ENCODE measurements at places on chromosomes 5 and 9. TPM values are rescaled to one million over a fixed set of nuclear protein-coding genes. Genes with fewer than 3 reads are reported as not detected.

- no peak for DNase-seq
Measured at GRCh38 chr5:5409151-5409810, 13.2 kb upstream of the ICE1 start.

DNA sequence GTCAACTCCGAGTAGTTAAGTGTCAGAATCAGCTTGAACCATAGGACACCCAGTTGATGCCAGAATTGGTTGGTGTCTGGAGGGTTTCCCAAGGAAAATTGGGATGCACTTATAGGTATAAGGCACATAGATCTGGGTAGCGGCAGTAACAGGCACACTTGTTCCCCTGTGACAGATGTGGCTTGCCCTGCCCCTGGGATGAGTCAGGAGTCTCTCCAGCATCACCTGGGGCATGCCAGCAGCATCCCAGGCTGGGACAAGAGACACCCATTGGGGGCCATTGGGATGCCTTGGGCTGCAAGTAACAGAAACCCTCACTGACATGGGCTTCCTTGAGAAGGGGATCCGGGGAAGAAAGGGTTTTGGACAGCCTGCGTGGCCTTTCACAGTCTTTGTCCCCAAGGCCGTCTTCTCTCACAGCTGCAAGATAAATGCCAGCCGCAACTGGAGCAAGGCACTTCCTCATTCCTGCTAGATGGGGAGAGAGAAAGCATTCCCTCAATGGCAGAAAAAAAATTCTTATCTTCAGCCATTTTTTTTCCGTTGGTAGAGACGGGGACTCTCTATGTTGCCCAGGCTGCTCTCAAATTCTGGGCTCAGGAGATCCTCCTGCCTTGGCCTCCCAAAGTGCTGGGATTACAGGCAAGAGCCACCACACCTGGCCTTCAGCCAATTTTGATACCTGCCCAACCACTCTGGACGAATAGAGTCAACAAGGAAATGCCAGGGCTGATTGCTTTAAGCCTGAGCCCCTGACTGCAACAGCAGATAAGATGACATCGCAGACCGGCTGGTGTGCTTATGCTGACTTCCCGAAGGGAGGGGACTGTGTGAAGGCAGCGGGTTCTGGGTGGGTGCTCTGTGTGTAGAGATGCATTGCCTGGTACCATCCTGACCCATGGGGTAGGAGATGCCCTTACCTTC is 13.3 kb upstream of the RNF130 start:
- no peak for DNase-seq

- DNase-seq: no peak
Measured at GRCh38 chr9:125536776-125537175, 170.2 kb downstream of the MAPKAP1 start.

- no peak for DNase-seq
Measured at GRCh38 chr5:125197321-125197720, 450.9 kb upstream of the ZNF608 start.

- DNase-seq: no peak
Measured at GRCh38 chr9:2838371-2839000, 5.4 kb downstream of the PUM3 start.

DNA sequence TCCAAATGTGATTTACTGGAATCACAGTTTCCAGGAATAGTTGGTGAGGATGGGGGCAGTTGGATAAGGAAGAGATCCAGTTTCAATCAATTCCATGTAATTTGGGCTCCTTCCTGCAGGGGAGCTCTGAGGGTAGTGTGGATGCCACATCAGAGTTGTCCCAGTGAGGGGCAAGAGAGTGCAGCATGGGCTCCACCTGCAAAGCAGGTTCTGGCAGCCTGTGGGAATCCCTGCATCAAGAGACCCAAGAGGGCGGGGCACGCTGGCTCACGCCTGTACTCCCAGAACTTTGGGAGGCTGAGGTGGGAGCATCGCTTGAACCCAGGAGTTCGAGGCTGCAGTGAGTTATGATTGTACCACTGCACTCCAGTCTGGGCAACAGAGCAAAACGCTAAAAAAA is 188.5 kb downstream of the CACNA1B start:
- DNase-seq: no peak

DNA sequence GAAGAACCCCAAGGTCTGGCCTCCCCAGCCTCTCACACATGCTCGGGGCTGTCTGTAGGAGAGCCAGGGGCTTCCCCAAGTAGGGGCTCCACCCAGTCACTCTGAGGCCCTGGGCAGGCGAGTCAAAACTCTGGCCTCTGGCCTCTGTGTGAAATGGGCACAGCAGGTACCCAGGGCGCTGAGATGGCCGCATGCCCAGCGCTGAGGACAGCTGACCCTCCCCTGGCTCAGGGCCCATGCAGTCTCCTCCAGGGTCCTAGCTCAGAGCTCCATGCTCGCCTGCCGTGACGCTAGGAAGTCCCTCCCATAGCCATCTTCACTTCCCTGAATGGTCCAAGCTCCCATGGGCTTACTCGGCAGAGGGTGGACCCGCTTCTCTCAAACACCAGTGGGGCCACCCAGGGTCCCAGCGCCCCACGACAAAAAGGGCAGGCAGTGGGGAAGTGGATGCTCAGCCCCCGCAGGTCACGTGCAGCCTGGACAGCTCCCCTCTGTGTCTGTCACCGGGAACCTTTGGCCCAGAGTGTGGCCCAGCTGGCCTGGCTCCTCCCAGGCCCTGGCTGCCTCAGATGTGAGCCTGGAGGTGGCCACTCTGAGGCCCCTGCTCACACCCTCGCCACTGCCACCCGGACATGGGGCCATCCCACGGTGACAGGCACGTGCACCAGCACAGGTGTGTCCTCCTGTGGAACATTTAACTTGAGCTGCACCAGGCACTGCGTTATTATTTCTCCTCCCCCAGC is 12.2 kb upstream of the VAV2 start:
- no peak for DNase-seq

The PIGO gene
- 17.3 TPM for total RNA-seq

DNA sequence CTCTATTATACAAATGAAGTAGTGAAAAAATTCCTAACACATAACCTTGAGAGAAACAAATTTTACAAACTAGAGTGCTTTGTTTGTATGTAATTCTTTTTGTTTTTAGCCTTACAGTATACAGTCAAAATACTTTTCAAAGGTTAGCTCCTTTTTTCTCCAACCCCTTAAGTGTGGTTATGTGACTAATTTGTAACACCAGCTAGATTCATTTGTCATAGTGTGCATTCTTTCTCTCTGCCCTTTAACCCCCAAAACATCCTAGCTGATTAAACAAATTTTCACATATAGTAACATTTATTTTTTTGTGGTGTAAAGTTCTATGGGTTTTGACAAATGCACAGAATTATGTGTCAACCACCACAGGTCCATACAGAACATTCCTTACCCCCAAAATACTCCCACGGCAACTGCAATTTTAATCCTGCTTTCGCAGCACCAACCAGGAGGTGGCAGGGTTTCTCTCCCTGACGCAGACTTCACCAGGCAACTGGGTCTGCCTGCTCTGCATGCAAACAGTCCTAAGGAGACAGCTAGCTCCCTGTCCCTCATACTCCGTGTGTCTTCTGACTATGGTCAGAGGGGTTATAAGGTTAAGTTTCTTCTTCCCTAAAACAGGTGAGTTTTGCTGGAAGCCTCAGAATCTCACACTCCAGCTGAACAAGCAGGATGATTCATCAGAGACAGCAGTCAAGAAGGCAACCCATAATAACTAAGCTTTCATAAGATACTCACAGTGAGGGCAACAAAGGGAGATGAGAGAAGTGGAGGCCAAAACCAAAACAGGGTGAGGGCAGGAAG is 44.5 kb upstream of the NR5A1 start:
- DNase-seq: no peak

The ACTL7B gene
- total RNA-seq: not detected

DNA sequence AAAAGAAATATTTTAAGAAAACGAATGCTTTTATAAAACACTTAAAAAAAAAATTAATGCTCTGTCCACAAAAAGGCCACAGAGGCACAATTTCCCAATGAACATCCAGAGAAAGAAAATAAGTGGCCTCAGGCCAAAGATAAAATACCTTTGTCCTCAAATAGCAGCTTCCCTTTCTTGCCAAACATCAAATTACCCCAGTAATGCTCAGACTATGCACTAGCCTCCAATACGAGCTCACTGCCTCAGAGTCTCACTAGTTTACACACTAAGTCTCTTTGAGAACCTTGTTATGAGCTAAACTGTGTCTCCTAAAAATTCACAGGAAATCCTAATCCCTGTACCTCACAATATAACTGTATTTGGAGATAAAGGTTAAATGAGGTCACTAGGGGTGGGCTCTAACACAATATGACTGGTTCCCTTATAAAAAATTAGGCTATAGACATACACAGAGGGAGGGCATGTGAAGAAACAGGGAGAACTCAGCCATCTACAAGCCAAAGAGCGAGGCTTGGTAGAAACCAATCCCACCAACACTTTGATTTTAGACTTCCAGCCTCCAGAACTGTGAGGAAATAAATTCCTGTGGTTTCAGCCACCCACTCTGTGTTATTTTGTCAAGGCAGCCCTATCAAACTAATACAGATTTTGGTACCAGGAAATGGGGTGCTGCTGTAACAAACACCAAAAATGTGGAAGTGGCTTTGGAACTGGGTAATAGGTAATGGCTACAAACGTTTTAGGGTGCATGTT is 4.4 kb downstream of the MPDZ start:
- DNase-seq: no peak

- no peak for DNase-seq
Measured at GRCh38 chr9:101778332-101778731, 39.9 kb upstream of the GRIN3A start.

The PCDHGB2 gene
- total RNA-seq: 9.3 TPM

The OTP gene
- not detected for total RNA-seq

GRCh38 chr9:122785269-122785668 is 3.5 kb upstream of the OR5C1 start:
- no peak for DNase-seq

GRCh38 chr5:11212706-11213105 is 451.7 kb upstream of the DAP start:
- DNase-seq: no peak

DNA sequence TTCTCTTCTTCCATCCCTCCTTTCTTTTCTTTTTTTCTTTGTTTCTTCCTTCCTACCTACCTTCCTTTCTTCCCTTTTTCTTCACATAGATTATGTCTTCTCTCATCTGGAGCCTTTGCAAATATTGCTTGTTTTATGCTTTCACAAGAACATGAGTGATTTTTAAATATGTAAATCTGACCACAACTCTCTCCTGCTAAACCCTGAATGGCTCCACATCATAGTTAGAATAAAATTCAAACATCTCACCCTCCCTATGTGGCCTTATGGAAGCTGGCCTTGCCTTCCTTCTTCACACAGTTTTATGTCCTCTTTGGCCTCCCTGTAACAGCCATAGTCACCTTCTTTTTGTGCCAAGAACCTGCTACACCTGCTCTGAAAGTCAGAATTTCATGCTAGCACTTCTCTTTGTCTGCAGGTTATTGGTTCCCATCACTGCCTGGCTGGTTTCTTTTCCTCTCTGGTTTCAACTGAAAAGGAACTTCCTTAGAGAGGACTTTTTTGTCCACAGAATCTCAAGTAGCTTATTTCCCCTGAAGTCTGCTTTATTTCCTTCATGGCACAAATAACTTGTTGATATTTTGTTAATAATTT is 114.3 kb upstream of the TNC start:
- DNase-seq: no peak

The TRIP13 gene
- total RNA-seq: 1.7 TPM

DNA sequence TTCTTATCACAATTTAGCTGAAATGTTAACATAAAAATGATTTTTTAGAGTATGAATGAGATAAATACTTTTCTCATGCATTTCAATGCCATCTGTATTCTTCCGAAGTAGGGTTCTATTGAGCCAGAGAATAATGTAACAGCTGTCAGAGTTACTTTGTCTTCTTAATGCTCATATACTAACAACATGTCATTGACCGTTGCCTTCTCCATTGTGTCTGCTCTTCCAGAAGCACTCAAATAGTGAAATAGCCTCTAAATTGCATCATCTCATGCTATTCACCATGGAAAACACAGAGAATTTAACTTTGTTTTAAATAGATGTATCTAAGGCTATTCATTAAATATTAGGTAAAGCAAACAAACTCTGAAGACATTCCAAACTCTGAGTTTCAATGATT is 1875.9 kb upstream of the CDH9 start:
- DNase-seq: no peak

GRCh38 chr5:55407059-55407684 is 99.4 kb downstream of the MTREX start:
- DNase-seq: no peak

The SMIM33 gene
- not detected for total RNA-seq

GRCh38 chr9:120693700-120694008 is 20.6 kb downstream of the MEGF9 start:
- DNase-seq: no peak

The RC3H2 gene
- 35.0 TPM for total RNA-seq

DNA sequence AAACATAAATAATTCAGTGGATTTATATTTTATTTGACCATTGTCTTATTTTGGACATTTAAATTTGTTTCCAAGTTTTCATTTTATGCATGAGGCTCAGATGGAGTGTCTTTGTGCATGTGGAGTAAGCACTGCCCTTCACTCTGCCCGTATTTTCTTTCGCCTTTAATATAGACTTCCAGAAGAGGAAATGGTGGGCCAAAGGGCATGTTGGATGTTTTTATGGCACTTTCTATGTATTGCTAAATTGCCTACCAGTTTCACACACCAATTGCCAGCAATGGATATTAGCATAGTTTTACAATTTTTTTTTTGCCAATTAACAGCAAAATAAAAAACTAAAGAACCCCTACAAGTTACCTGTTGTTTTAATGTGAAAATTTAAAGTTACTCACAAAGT is 38.4 kb downstream of the ZSWIM6 start:
- no peak for DNase-seq

- no peak for DNase-seq
Measured at GRCh38 chr5:107293541-107294210, 377.1 kb downstream of the EFNA5 start.

DNA sequence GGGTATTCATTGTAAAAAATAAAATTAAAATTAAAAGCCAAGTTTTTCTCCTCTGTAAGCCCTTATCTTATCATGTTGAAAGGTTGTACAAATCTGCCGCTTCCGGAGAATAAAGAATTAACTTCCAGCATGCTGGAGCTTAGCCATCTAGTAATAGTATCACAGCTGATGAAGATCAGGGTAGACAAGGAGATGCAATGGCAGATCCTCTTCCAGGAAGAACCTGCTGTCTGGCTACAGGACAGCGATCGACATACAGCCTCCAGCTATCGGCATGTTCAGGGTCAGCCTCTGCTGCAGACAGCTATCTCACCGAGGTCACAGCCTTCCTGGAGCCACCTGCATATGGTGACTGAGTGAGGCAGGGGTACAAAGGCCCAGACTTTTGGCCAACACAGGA is 82.6 kb downstream of the MED27 start:
- DNase-seq: no peak

Data from ovary (tissue), 10 donors.